ENCODE measurements at places on chromosomes 2 and 18.

DNA sequence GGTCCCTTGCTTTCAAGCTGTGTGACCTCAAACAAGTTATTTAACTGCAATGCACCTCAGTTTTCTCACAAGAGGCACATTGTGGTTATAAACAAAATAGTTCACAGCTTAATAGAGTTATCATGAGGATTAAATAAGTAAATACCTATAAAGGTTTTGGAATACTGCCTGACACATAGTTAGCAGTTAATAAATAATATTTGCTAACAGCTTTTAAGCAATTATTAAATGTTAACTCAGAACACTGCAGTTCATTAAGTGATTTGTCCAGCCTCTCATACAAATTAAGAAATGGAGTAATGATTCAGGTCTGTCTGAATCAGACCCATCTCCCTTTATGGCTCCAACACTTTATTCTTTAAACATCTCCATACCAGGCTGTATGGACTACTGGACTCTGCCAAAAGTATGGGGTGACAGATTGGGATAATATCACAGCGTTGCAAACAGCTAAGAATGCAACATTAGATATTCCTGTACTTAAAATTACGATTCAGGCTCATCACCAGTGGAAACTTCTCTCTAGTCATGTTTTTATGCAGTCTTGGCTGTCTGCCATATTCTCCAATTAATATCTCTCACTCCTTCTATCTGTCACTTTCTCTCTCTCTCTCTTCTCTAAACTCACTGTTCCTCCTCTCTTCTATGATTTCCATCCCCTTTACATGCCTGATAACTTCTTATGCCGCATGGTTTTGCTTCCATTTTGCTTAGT lies 370.6 kb upstream of the UBE2E3 start:
- DNase-seq = no peak

DNA sequence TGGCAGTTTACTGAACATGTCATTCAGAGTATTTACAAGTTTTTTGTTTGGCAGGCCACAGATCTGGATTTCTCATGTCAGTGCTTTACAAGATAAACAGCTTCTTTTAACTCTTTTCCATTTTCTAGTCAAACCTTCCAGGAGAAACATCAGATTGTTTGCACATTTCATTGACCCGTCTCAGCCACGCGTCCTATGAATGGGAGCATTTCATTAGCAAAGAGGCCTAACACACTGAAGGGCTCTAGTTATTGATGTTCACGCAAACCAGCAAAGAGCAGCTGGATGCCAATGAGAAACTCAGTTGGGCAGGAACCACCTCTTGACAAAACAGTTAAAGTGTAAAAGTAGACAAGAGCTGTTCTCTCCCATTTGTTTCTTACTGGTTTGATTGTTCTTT lies 29.2 kb upstream of the MFF start:
- DNase-seq = no peak

DNA sequence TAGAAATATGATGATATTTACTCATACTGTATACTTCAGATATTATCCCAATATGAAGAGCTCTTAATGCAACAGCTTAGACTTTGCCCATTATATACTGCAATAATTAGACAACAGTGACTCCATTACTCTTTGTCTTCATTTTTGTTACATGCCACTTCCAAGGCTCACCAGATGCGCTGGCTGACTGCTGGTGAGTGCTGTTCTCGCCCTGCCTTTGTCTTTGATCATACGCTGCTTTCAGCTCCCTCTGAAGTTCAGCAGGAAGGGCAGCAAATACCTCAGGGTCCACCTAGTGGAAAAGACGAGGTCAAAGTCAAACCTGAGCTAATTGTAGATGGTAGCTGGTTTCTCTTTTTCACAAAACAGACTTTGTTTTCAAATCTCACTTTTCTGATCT lies 66.3 kb downstream of the EIF5B start:
- DNase-seq = no peak

DNA sequence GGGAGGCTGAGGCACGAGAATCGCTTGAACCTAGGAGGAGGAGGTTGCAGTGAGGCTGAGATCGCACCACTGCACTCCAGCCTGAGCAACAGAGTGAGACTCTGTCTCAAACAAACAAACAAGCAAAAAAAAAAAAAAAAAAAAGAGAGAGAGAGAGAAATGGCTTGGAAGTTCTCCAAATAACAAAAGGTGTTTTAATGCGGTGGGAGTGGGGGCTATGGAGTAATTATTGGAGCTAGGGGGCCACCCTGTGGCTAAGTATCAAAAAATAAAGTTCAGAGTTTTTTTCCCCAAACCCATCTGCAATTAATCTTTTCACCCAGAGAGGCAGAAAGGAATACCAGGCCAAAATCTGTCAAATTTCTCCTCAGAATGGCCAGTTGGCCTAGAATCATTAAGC lies 23.0 kb upstream of the CEP68 start:
- DNase-seq = peak; percentile 26

GRCh38 chr2:201357221-201357620 lies at the start of gene FLACC1:
Gene FLACC1, minus strand, starts transcription at chr2:201357345. Its CDS starts 5,941 bp downstream, at chr2:201351404.
- no peak for DNase-seq

DNA sequence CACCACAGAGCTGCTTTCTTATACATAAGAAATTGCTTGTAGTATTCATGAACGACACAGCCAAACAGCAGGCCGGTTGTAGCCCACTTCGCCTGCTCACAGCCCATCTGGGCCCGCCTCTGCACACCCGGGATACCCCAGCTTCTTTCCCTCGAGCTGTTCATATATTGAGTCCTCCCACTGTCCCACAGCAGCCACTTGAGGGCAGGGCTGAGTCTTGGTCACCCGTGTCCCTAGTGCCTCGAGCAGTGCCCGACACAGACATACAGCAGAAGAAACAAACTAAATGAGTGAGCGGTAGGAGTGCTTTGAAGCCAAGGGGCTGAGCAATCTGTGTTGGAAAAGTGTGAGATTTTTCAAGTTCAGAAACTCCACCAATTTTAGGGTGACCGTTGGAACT lies 251.4 kb downstream of the KLHL29 start:
- no peak for DNase-seq

DNA sequence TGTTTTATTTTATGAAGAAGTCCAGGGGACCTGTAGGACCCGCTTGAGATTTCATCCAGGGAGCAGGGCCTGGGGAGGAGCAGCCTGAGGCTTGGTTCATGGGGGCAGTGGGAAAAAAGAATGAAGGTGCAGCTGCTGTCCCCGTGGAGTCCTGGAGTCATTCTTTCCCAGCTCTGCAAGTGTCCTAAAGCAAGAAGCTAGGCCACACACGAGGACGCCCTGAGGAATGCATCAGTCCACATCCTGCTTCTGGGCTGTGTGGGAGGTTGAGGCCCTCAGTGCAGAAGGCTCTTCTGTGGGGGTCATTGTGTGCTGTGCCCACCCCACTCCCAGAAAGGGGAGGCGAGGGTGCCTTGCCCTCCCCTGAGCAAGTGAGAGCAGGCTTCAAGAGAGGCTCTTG lies 179.9 kb upstream of the HS6ST1 start:
- no peak for DNase-seq

- DNase-seq = no peak
Observed at GRCh38 chr2:129004940-129005490, 686.3 kb upstream of the HS6ST1 start.

GRCh38 chr18:6557770-6558248 lies 143.1 kb upstream of the L3MBTL4 start:
- no peak for DNase-seq

DNA sequence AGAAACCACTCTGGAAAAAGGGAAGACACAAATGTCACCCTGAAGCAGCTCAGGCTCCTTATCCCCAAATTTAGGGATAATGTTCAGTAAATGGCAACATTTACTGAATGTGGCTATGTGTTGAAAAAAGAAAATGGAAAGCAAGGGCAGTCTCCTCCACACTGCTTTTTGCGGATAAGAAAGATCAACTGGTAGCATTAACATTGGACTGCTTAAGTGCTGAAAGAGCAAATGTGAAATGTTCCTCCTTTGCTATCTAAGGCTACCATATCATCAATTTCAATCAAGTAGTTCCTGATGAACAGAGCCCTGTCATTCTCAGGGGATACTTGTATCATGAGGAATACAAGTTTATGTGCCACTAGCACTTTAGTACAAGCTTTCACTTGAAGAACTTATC lies 12.5 kb downstream of the FBXO11 start:
- DNase-seq = no peak

DNA sequence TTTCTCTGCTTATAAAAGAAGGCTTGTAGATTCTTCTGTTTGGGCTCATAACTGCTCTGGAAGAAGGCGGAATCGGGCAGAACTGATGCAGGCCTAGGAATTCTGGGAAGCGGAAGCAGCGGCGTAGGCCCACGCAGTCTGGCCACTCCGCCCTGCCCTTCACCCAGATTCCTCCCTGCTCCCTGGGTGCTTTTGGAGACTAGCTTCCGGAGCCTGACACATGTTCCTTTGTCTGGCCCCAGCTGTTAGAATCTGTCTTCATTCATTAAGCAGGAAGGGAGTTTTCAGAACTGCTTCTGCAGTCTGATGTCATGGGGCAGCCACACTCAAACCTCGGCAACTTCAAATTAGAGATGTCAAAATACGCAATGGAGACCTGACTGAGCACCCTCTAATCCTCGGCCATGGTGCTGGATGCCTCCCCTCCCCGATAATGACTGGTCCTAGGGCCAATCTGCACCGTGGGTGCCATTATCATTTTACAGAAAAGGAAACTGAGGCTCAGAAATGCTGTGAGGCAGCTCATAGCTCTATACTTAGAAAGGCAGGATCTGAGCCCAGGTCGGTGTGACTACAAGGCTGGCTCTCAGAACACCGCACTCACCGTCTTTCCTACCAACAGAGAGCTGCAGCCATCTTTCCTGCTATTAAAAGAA lies 275.7 kb downstream of the MYCN start:
- DNase-seq = no peak

- DNase-seq = no peak
Observed at GRCh38 chr2:139721411-139721995, 941.3 kb upstream of the NXPH2 start.

GRCh38 chr2:228599297-228599696 lies 417.8 kb upstream of the SPHKAP start:
- DNase-seq = no peak

- DNase-seq = no peak
Observed at GRCh38 chr18:8107426-8107825, 501.8 kb upstream of the RAB12 start.

- DNase-seq = no peak
Observed at GRCh38 chr2:21269382-21269781, 145.6 kb downstream of the TDRD15 start.

GRCh38 chr18:35983818-35984217 lies 11.3 kb downstream of the RMP24 start:
- DNase-seq = no peak

GRCh38 chr2:223032187-223033142 lies 19.5 kb upstream of the KCNE4 start:
- no peak for DNase-seq

- no peak for DNase-seq
Observed at GRCh38 chr2:236242057-236242495, 22.1 kb downstream of the ASB18 start.

DNA sequence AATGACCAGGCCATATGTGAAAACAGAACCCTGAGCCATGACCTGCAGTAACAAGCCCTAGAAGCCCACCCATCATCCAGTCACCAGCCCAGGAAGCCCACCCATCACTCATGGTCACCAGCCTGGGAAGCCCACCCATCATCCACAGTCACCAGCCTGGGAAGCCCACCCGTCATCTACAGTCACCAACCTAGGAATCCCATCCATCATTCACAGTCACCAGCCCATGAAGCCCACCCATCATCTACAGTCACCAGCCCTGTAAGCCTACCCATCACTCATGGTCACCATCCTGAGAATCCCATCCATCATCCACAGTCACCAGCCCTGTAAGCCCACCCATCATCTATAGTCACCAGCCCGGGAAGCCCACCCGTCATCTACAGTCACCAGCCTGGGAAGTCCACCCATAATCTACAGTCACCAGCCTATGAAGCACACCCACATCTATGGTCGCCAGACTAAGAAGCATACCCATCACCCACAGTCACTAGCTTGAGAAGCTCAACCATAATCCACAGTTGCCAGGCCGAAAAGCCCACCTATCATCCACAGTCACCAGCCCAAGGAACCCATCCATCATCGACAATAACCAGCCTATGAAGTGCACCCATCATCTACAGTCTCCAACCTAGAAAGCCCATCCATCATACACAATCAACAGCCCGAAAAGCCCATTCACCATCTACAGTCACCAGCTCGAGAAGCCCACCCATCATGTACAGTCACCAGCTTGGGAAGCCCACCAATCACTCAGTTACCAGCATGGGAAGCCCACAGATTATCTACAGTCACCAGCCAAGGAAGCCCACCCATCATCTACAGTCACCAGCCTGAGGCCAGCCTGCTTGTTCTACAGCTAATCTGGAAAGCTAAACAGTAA lies 91.9 kb downstream of the TWIST2 start:
- no peak for DNase-seq

- DNase-seq = no peak
Observed at GRCh38 chr2:75087736-75088135, 111.6 kb downstream of the TACR1 start.

DNA sequence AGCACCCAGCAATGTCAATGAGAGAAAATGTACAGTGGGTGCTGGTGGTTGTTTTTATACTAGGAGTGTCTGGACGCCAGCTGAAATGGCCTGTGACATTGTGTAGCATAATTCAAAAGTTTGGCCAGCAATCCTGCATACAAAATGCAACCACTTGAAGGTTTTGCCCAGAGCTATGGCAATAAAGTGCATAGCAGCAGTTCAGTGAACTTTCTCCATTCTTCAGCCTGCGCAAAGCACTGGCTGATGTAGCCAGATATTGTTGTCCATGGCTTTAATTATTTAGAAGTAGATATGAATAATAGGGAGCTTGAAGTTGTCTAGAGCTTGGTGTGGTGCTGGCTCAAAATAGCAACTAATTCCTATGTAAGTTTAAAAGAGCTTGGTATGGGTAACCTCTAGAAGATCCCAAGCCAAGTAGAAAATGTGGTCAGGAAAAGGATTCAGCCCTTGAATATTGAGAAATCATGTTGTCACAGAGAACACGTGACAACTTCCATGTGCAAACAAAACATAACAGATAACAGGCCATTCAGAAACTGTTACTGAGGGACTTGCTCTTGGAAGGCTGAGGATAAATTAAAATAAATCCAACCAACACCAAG lies 33.3 kb upstream of the PGAP1 start:
- DNase-seq = no peak

DNA sequence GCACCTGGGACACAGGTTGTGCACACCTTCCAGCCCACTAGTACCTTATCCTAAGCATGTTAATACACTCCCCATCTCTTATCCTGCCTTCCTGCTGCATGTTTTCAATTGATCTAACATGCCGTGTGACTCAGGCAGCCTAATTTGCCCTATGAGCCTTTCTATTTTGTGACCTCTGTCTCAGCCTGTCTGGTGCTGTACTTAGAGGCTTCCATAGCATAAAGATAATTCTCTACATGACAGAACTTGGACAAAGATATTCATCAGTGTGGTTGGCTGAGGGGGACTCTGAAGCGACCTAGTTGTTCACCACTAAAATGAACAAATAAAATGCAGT lies 8.6 kb upstream of the TMEM37 start:
- DNase-seq = no peak

GRCh38 chr2:205748639-205749038 lies 66.3 kb downstream of the NRP2 start:
- no peak for DNase-seq

- DNase-seq = no peak
Observed at GRCh38 chr2:42965196-42965595, 172.8 kb upstream of the HAAO start.

Data from immature natural killer cell (primary cell).